ENCODE measurements at places on chromosomes 1 and 21.

GRCh38 chr1:21532496-21532895, 23.3 kb downstream of the ALPL start:
- no peak for DNase-seq

DNA sequence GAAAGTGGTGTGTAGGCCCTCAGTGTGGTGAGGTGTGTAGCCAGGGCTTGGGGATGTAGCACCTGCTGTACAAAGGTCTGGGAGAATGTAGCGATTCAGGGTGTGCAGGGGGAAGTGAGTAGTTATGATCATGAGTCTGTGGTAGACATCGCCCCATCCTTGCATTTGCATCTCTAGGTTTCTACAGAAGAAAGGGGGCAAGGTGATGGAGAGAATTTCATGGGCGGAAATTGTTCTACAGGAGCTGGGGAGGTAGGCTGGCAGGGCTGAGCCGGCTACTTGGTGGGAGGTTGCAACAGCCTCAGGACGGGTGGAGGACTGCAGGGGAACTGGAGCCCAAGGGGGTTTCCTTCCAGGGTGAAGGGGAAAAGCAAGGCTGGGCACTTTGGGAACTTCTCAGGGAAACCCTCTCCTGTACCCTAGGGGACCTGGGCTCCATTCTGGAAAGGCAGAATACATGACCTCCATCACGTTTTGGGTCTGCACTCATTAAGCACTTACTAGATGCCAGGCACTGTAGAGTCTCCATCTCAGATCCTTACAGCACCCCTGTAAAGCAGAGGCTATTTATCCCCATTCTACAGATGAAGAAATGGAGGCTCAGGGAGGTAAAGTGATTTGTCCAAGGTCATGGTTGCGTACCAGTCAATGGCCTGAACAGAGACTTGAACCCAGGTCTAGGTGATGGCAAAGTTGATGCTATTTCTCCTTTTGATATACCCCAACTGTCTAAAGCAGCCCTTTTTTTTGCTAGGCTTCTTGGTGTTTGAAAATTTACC, 14.5 kb upstream of the TNFRSF1B start:
- DNase-seq, result no peak

DNA sequence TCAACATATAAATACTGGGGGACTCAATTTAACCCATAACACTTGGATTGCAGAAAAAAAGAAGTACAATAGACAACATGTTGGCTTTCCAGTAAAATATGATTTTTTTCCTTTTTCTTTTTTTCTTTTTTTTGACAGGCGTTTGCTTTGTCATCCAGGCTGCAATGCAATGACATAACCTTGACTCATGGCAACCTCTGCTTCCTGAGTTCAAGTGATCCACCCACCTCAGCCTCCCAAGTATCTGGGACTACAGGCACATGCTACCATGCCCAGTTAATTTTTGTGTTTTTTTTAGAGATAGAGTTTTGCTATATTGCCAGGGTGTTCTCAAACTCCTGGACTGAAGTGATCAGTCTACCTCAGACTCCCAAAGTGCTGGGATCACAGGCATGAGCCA, 1512.0 kb upstream of the PRMT6 start:
- no peak for DNase-seq

DNA sequence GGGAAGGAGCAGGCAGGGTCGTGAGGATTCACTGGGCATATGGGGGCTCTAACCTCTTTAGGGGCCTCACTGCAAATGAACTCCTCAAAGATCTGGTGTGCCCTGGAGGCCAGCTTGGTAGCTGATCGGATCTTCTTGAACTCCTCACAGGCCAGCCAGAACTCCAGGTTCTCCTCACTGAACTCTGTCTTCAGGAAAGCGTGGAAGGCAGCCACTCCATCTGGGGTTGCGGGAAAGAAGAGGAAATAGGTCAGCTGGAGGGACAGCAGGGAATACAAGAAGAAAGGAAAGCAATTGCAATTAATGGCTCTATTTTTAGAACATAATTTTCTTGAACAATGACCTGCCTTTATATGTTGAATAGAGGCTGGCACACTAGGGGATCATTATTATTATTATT, 2.3 kb downstream of the RGS16 start:
- no peak for DNase-seq

DNA sequence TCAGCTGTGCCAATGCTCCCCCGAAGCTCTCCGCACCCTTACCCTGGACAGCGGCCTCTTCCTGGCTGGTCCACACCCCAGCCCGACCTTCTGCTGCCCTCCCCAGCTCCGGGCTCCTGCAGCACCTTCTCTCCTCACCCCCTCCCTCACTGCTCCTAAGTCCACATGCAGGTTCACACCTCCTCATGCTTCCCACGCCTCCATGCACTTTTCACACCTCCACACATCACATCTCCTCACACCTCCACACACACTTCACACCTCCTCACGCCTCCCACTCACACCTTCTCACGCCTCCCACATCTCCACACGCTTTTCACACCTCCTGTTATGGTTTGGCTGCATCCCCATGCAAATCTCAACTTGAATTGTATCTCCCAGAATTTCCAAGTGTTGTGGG, 18.9 kb downstream of the GPR137B start:
- DNase-seq, result no peak

DNA sequence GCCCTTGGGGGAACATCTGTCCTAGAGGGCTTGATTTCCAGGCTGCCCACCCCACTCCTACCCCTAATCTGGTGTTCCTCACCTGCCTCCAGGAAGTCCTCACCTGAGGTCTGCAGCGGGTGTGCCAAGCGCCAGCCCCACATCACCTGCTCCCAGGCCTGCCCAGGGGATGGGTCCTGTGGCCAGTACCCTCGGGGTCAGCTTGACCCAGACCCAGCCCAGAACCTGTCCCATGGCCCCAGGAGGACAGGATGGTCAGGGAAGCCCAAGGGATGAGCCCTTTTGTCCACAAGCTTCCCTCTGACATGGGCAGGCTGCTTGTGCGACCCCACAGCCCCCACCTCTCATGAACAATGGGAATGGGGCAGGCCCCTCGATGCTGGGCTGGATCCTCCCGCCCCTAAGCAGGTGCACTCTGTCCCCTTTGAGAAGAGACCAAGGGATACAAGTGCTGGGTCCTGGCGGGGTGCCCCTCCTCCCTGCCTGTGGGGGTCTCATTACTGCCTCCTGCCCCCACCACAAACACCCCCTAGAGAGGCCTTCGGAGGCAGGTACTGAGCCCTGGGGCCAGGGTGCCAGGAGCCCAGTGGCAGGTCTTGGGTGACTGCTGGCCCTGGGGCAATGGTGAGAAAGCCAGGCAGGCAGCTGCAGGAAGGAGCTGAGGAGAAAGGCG, 3.2 kb downstream of the MIB2 start:
- no peak for DNase-seq

DNA sequence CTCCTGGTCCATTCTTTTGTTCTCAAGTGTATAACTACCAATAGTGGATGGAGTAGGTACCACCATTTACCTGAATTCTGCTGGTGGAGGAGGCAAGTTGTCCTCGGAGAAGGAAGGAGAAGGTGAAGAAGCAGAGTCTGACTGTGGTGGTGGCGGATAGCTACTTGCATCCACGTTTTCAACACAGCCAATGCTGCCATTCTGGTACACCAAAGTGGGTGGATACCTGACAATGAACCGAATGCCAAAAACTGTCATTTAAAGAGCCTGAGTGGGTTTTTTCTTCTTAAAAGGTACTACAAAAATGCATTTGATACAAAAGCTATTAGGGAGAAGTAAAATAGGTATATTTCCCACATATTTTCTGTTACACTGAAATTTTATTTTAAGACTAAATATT, 20.1 kb downstream of the GPR3 start:
- no peak for DNase-seq

DNA sequence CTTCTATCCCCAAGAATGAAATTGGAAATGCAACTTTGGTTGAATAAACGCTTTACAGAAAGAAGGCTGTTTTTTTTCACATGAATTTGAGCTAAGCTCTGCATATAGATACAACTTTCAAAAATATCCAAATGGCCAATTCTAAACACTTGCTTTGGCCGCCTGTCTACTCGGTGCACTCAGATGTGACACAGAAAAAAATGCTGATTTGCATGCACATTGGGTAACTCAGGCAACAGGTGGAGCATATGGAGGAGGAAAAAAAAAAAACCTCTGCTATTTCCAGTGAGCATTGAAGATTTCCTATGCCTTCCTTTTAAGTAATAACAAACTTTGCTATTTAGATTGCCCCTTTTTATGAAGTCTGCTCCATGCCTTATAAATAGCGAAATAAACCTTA, 262.5 kb downstream of the GRIK1 start:
- DNase-seq, result no peak
